ENCODE measurements at places on chromosomes 12 and 14.

- no peak for DNase-seq
Measured at GRCh38 chr12:91249054-91249453, 66.4 kb upstream of the DCN start.

DNA sequence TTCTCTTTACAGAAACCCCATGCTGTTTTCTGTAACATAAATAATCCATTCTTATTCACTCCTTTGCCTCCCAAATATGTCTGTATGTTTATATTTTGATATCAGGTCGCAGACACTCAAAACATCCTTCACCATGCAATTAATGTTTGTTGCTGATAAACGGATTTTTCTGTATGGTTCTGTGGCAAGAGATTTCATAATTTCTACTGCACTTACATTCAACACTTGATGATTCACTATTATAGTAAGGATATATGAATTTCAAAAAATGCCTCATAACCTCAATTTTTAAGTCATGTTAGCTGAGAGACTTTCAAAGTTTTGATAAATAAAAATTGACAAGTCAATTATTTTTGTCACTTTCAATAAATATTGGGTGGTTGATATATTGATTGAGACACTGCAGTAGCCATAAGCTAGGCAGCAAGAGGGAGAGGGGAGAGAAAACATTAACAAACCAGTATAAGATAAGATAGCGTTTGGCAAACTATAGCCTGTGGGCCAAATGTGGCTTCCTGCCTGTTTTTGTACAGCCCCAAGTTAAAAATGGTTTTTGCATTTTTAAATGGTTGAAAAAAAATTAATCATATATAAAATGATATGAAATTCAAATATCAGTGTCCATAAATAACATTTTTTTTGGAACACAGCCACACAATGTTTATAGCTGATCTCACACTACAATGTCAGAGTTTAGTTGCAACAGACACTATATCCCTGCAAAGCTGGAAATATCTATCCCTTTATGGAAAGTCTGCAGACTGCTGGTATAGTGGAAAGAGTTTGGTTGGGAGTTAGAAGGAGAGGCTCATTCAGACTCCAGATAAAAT, 18.3 kb downstream of the ALDH6A1 start:
- DNase-seq, result no peak

- DNase-seq, result peak; percentile 9
Measured at GRCh38 chr12:111451649-111452129, 46.0 kb downstream of the SH2B3 start.

DNA sequence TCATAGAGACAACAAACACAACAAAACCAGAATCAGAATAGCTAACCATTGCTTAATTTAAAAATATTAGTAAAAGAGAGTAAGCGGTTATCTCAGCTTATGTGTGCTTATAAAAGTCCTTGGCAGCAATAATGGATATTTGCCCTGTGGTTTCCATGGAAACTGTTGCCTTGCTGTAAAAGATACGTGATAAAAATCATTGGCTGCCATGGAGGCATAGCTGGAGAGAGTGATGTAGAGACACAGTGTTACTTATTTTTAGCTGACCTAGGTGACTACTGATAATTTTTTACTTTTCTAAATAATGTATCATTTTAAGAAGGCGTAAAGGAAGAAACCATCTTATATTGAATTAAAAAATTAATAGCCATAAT, 92.9 kb downstream of the ERC1 start:
- DNase-seq, result no peak

DNA sequence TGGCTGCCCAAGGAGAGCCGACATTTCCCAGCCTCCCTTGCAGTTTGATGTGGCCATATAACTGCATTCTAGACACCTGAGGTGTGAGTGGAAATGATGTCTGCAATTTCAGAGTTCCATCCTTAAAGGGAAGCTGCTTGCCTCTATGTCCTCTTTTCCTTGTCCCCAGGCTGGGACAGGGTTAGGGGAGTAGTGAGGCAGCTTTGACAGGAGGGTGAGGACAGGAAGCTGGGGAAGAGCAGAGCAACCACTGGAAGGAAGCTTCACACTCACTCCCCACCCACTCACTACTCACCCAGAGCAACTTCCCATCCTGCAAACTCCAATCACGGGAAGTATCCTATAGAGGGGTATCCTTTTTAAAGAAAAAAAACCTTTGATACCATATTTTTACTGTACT, 28.9 kb upstream of the LTA4H start:
- DNase-seq, result no peak

DNA sequence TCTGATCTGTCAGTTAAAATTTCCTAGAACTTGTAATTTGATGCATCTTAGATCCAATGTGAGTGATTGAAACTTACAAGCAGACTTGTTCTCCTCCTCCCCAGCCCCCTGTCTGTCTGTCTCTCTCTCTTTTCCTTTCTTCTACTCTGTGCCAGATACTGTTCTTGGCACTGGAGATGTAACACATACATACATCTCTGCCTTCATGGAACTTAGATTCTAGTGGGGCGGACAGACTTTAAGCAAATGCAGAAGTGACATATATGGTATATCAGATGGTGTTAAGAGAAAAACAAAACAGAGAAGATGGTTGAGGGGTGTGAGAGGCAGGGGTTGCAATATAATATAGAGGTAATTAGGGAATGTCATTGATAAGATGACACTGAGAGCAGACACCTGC, 6.6 kb downstream of the CHST11 start:
- DNase-seq, result peak; percentile 31

DNA sequence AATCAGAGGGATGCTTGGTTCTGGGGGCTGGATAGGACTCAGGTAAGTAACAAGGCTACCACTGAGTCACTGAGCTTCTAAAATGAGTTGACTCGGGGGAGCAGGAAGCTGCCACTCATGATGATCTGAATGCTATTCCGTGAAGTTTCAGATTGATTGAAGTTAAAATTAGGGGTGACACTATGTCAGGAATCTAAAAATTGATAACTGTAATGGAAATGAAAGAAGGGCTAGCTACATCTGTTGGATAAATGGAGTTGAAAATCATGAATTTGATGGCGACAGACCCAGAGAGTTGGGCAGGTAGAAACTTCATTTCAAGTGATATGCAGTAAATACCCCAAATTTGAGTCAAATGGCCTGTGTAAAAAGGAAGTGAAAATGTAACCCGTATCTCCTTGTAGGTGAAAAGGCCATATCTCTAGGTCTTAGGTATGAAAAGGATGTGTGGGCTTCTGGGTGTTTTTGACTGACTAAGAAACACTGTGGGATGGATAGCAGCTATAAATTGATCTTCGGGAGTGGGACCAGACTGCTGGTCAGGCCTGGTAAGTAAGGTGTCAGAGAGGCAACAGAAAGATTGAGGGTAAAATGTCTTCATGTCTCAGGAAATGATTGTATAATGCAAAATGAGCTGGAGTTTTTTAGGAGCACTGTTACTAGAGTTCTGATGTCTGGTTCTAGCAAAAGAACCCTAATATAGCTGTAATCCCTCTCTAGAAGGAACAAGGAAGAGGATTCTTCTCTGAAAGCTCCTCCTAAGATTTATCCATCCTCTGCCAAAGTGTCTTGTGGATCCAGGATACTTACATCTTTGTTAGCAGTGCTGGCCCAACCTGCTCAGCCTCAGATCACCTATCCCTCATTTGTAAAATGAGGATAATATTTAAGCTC, 57.3 kb downstream of the DAD1 start:
- no peak for DNase-seq

- DNase-seq, result no peak
Measured at GRCh38 chr12:79662046-79662811, 28.5 kb downstream of the PAWR start.

DNA sequence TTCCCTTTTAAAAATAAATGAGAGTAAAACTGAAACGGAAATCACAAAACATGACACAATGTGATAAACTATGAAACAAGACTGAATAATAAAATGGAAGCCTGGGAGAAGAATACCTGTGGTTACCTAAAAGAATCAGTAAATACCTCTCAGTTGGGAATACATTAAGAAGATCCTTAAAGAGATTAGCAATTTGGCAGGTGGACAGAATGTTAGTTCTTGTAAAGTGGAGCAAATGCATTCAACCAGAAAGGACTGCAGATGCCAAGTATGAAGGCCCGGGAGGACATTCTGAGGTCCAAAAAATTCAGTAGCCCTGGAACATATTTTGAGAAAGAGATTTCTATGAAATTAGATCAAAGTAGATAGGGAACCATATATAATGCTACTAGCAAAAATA, 861.3 kb upstream of the SEL1L start:
- no peak for DNase-seq

GRCh38 chr12:68458866-68459265, 126.7 kb upstream of the MDM1 start:
- DNase-seq, result no peak

GRCh38 chr14:44149597-44149996, 357.5 kb downstream of the FSCB start:
- DNase-seq, result no peak

DNA sequence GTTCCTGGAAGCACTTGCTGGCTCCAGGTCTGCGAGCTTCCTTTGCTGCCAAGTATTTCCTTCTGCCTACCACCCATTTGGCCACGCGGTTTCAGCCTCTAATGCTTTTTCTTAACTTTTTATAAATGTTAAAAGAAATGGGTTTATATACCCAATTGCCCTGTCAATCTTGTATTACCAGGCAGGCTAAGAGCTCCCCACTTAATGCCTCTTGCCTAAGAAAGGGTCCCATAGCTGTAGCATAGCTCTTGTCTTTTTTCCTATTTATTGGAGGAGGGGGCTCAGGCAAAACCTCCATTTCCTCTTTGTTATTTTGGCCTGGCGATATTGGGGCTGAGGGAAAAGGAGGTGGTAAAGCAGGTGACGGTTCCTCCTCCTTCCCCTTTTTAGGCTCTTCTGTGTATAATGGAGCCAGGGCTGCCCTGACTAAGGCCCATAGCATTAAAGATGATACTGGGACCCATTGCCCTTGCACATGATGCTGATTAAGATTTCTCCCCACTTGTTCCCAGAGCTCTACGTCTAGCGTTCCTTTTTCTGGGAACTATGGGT, 21.6 kb upstream of the BLTP3B start:
- DNase-seq, result no peak

GRCh38 chr12:28535216-28535615, 345.0 kb downstream of the CCDC91 start:
- DNase-seq, result no peak

DNA sequence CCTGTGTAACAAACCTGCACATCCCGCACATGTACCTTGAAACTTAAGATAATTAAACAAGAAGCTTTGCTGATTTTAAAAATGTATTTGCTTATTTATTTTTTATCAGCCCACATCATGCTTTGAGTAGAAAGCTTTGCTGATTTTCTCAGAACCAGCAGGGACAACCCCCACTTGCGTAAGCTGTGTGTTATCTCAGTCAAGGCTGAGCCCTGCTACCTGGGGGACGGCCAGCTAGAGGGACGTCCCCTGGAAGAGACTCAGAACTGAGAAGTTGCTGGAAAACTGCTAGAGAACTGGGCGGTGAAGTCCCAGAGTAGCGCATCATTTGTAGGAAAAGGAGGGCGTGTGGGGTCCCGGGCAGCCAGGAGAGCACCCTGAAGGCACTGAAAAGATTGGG, 4.1 kb upstream of the PLEK2 start:
- no peak for DNase-seq

DNA sequence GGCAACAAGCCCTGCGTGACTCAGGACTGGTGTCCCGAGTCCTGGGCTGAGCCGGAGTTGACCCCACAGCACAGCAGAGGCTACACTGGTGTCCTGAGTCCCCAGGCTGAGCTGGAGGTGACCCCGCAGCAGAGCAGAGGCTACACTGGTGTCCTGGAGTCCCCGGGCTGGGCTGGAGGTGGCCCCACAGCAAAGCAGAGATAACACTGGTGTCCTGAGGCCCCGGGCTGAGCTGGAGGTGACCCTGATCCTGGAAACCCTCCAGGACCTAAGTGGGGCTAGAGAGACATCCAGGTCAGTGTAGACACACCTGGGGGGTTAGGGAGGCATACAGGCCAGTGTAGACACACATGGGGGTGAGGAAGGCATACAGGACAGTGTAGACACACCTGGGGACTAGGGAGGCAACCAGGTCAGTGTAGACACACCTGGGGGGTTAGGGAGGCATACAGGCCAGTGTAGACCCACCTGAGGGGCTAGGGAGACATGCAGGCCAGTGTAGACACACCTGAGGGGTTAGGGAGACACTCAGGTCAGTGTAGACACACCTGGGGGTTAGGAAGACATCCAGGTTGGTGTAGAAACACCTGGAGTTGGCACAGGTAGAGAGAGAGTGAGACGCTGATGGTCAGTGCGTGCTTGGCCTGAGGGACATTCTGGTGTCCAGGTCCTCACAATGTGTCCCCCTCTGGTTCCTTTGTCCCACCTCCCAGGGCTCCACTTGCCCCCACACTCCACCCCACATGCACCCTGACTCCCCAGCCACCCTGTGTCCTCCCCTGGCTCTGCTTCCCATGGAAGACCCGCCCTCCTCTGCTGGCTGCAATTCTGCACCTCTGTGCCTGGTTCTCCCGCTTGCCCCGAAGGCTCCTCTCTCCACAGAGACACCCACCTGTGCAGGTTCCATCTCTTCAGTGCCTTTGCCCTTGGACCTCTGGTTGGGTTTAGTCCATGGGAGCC, 321.6 kb upstream of the SFSWAP start:
- no peak for DNase-seq

DNA sequence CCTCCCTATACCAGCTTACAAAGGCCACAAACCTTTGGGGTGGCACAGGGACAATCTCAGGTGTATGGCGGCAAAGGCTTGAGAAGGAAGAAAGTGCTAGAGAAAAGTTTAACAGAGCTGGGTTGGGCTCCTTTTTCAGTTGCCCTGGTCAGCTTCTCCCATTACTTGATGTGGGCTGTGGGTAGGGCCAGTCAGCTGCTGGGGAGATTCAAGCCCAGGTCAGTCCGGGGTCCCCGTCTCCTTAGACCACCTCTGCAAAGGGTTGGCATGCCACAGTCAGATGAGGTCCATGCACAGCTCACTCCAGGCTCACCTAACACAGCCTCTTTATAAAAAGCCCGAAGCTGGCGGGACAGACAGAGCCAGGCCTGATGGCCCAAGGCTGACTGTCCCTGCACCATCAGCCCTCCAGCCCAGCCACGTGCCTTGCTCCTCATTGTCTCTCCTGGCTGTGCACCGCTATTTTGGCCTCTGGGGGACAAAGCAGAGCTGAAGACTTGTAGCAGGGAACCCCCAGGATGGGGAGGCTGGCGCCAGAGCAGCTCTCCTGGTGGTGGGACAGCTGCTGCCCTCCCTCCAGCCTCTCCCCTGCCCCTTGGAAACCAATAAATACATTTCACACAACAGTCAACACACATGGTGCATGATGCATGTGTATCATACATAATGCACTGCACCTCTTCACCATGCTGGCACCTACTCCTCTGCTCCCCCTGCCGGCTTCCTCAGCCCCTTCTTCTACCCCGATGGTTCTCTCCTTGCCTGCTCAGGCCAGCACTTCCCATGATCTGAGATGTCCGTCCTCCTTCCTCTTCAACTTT, 61.7 kb upstream of the DDX11 start:
- DNase-seq, result no peak

- DNase-seq, result no peak
Measured at GRCh38 chr14:44449680-44450079, 57.4 kb downstream of the FSCB start.

Data from GF-D8 (cell line).